ENCODE measurements at places on chromosomes 4 and X.

DNA sequence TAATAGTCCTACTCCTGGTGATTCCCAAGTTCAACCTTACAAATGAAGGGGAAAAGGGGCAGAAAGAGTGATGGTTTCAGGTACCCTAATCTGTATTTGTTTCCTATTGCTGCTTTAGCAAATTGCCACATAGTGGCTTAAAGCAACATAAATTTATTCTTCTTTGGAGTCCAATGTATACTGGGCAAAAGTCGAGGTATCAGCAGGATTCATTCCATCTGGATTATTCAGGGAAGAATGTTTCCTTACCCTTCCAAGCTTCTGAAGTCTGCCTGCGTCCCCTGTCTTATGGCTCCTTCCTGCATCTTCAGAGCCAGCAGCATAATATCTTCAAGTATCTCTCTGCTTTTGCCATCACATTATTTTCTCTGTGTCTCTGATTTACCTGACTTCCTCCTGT, 10.3 kb upstream of the BST1 start:
- no peak for DNase-seq

GRCh38 chr4:155692361-155692760, 25.7 kb downstream of the GUCY1A1 start:
- DNase-seq, result no peak

- DNase-seq, result no peak
Observed at GRCh38 chr4:55980725-55981124, 32.0 kb downstream of the CEP135 start.

GRCh38 chrX:78111140-78111931, 7.3 kb downstream of the PGK1 start:
- no peak for DNase-seq

DNA sequence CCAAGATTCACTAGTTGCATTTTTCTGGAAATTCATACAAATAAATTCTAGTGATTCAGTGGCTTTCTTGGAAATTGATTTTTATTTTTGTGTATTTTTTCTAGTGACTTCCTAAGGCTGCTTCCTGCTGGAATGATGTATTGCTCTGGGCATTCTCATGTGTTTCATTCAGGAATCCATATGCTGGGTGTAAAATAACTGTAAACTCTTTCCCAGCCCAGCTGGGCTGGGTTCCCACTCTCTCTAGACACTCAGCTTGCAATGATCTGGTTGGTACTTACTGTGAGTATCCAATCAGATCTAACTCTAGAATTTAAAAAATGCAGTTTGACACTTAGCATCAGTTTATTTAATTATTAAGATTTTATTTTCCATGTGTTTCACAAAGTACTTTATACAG, 882.2 kb downstream of the STIM2 start:
- DNase-seq, result no peak

DNA sequence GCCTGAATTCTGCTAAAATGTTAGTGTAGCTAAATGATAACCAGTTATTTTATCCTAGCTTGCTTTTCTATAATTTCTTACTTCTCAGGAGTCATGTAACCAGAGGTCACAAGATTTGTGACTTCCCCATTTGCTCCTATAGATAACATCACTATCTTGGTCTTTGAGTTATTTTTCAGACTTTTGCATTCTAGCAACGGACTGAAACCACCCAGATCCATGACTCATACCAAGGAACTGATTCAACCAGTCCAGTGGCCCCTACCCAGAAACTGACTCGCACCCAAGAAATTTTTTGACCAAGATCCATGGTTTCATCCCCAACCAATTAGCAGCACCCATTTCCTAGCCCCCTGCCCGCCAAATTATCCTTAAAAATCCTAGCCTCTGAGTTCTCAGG, 50.0 kb downstream of the IQCM start:
- DNase-seq, result no peak

GRCh38 chr4:86306816-86307215, 53.0 kb downstream of the MAPK10 start:
- DNase-seq, result no peak

DNA sequence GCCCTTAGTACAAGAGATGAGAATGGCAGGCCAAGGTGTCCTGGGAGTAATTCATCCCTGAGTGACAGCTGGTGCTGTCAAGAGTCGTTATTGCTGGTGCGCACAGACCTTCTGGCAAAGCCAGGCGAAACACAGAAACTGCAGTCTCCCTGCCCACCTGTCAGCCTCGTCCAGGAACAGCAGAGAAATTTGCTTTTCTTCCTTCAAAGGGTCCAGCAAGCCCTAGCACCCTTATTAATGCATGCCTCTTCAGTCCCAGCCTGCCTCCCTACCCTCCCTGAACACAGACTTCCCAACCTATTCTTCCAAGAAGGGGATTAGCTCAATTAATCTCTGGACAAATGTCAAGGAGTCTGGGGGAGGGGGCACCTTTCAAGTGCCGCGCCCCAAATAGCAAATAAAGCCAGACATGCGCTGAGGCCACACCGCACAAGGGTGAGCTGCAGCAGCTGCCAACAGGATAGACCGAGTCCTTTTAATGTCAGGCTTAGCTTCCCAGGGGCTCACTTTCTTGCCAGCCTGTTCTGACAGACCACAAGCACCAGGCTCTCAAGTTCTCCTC, 250.7 kb upstream of the RASGEF1B start:
- no peak for DNase-seq

DNA sequence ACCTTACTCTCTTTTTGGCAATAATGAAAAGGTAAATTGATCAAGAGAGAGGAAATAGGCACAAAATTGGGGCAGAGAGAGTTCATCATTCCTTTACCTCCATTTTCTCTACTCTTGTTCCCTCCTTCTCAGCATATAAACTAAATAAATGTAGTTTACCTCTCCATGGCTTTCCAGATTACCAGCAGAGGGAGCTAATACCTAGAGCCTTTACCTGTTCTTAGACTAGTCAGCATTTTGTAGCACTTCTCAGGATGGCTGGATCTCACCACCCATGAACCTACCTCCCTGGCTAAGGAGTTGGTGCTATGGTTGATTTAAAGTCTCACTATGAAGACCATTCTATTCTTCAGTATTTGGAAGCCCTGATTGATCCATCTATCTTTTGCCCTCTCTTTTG, 15.7 kb downstream of the OFD1 start:
- DNase-seq, result no peak

- no peak for DNase-seq
Observed at GRCh38 chr4:124854968-124855367, 142.4 kb upstream of the ANKRD50 start.

GRCh38 chrX:119201570-119201969, 34.5 kb upstream of the PGRMC1 start:
- DNase-seq, result no peak

- no peak for DNase-seq
Observed at GRCh38 chr4:71186566-71187403, 152.0 kb upstream of the SLC4A4 start.

GRCh38 chrX:136021160-136021559, 35.9 kb downstream of the SLC9A6 start:
- DNase-seq, result no peak

DNA sequence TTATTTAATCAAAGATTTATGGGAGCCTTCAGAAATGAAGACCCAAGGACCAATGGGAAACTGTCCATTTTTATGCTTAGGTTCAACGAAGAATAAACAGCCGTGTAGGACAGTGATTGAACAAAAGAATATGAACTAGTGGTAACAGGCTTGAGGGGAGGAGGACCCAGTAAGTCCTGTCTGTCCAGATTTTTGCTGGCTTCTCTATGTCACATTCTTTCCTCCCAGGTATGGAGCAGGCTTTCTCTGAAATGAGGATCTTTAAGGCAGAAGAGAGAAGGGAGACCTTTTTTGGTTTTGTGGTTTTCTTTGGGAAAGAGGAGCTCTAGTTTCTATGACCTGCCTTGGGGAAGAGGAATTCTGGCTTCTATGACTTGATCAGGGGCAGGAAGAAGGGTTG, 74.1 kb downstream of the BANK1 start:
- DNase-seq, result no peak

- no peak for DNase-seq
Observed at GRCh38 chr4:23861897-23862296, 27.9 kb downstream of the PPARGC1A start.

GRCh38 chr4:20431543-20431951, 179.8 kb downstream of the SLIT2 start:
- no peak for DNase-seq

DNA sequence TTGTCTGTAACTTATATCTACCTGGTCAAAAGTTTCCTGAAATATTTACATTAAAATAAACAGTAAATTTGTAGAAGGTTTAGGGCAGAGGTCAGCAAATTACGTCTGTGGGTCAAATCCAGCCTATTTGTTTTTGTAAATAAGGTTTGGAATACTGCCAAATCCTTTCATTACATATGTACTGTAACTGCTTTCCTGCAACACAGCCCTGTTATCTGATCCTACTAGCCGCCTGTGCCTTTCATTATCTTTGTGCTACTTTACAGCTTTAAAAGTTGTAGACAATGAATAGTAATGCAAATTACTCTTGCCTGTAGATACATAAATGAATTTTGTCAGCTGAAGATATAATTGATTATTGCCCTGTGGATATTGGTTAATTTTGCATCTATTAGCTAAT, 369.6 kb upstream of the SLC7A11 start:
- no peak for DNase-seq

DNA sequence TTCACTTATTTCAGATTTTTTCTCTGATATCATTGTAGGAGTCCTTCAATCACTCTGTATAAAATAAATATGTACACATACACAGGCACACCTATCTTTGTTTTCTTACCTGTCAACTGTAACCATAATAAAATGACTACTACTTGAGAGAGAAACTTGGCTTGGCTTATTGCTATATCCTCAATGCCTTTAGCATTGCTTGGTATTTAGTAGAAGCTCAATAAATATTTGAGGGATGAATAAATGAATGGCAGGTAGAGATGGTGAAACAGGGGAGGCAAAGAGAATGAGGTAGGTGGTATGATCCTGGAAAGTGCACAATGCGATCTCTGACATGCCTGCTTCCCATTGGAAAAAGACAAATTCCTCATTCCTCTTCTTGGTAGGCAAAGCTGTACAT, 21.8 kb upstream of the CXCL6 start:
- no peak for DNase-seq

DNA sequence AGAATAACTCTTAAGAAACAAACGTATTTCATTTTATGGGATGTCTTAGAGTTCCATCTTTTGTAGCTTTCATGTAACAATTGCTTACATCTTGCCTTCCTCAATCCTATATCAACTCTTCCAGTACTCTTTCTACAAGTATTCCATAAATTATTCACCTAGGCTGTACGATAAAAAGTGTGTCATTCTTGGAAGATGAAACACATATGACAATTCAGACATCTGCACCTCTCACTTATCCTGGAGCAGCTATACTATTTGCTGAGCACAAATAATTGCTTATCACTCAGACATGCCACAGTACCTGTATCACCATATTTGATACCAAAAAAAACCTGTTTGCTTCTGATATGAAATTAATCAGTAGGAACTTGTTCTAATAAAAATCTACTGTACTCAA, 1.0 kb downstream of the POF1B start:
- no peak for DNase-seq

DNA sequence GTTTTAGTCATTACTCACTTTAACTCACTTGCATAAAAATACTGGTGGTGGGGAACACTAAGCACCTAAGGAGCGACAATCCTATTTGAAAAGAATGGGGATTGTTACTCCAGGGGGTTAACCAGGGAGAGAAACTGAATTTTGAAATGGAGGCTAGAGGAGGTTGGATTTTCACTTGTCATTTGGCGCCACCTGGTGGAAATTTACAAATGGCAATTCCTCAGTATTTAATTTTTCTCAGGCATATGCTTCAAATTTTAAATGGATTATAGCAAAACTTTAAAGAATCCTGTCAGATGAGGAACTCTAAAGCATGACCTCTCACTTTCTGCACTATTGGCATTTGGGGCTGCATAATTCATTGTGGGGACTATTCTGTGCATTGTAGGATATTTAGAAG, 2.7 kb upstream of the GEMIN8 start:
- peak; percentile 63 for DNase-seq

DNA sequence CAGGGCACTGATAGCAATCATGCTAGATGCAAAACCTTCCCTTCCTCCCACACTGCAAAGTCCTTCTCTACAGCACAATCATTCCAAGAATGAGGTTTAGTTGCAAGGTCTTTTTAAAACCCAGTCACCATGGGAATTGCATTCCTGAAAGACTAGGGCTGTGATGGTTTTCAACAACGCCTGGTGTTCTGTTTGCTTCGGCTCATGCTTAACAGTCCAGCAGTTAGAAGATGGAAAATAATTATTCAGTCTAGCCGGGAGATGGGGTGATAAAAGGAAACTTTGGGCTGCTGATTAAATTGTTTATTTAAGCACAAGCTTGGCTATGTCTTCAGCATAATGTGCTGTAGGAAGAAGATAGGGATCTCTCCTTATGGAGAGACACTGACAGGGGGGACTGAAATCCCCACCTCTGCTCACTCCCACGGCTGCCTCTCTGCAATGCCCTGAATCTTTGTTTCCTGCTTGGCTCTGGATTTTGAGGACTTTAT, 211.4 kb downstream of the MID1IP1 start:
- no peak for DNase-seq

Data from omental fat pad (tissue), 4 donors.